Activated T-helper 1 cell treated with anti-CD3 and anti-CD28 coated beads, Interleukin-2, amount 50 U/mL, for 16 hours (primary cell): ENCODE measurements at places on chromosomes 11 and 22.

DNA sequence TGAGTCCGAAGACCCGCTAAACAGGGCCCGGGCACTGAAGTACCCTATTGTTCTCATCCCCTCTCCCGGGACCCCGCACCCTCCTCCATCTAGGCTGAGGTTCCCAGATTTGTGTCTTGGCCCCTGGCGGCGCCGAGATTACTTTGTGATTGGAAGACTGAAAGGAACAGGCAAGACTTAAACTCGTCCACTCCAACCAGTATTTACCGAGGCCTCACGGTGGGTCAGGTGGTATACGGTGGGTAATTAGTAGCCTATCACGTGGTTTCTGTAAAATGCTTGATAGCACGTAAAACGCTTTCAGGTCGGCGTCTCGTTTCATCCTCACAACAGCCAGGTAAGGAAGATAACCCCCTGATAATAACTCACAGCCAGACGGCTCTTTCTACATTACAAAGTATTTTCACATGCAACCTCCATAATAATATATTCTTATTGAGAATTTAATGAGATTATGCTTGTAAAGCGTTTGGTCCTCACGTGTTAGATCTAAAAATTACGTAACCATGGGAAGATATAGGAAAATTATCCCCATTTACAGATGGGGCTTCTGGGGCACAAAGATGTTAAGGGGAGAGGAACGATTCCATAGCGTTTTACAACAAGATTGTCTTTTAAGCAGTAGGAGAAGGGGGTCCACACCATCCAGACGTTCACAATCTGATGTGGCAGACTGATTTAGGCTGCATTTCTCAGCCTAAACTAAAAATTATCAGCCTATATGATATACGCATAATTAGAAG is 642 bp upstream of the PIK3C2A start:
- DNase-seq, result no peak

DNA sequence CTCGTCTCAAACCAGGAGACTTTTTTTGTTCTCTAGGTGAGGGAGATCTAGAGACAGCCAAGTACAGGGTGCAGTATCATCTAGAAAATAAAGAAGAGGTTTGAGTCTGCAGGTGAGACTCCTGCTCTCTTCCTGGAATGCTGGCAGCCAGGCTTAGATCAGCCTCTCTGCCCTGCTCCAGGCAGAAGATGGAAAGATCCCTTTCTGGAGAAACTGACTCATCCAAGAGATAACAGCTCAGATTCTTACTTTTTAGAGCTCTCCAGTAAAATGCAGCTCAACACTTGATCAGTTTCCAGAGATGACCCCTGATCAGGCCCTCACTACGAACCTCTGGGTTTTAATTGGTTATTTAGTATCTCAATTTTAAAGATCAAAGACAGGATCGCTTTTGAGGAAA is 44.6 kb upstream of the EHF start:
- no peak for DNase-seq

- DNase-seq, result no peak
Measured at GRCh38 chr11:117016246-117016645, 82.0 kb downstream of the SIK3 start.

- no peak for DNase-seq
Measured at GRCh38 chr11:76762867-76763572, 20.1 kb upstream of the TSKU start.

DNA sequence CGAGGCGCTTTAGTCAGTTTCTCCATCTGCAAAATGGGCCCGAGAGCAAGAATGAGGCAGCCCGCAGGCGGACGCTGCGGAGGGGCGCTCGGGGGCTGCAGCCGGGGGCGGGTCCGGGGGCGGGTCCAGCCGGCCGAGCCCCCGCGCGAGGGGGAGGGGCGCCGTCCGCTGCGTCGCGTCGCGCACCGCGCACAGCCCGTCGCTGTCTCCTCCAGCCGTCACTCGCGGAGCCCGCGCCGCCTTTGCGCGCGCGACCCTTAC is 282 bp downstream of the PC start:
- DNase-seq, result no peak

GRCh38 chr11:41377709-41378394 is 81.6 kb downstream of the LRRC4C start:
- DNase-seq, result no peak

DNA sequence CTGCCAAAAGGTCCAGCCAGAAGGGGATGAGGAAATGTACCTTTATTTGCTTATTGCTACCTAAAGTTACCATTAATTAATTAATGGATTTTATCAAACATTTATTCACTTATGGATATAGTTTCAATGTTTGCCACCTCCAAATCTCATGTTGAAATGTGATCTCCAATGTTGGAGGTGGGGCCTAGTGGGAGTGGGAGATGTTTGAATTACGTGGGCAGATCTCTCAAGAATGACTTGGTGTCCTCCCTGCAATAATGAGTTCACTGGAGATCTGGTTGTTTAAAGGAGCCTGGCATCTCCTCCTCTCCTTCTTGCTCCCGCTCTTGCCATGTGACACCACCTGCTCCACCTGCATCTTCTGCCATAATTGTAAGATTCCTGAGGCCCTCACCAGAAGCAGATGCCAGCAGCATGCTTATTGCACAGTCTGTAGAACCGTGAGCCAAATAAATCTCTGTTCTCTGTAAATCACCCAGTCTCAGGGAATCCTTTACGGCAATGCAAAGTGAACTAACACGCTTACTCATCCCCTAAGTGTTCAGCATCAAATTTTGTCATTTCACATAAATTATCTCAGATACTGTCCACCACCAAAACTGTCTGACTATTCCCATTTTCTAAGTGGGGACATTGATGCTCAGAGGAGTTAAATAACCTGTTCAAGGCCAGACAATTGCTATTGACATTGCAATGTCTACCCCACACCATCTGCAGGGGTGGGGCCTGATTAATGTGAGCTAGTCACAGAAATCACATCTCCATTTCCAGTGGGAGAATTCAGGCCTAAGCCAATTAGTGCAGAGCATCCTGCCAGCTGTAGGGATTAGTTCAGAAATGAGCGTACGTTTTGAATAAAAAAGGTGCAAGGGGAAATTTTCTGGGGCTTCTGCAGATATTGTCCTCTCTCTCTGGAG is 51.6 kb upstream of the SYN3 start:
- DNase-seq, result no peak

DNA sequence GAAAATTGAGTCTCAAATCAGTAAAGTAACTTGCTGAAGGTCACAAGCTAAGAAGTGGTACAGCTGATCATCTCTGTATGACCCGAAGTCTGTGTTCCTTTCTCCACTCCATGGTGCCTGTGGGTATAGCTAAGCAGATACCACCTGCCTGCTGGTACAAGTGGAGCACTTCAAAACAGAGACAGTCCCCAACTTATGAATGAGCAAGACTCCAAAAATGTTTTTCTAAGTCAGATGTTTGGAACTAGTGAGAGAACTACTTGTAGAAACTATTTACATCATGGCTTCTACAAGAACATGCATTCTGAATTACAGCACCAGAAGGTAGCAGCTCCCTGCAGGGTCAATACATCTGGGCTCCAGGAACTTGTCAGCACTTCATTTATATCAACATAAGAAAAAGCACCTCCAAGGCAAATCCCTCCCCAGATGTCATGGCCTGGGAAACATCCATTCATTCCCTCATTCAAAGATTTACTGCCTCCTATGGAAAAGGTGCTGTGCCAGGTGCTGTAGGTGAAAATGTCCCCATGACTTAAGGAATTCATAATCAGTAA is 94.7 kb downstream of the SERGEF start:
- DNase-seq, result no peak

- no peak for DNase-seq
Measured at GRCh38 chr11:132177106-132177505, 806.7 kb downstream of the NTM start.

- no peak for DNase-seq
Measured at GRCh38 chr11:102664001-102664752, 39.0 kb upstream of the MMP20 start.

- DNase-seq, result no peak
Measured at GRCh38 chr22:42604403-42604802, 10.3 kb downstream of the POLDIP3 start.

DNA sequence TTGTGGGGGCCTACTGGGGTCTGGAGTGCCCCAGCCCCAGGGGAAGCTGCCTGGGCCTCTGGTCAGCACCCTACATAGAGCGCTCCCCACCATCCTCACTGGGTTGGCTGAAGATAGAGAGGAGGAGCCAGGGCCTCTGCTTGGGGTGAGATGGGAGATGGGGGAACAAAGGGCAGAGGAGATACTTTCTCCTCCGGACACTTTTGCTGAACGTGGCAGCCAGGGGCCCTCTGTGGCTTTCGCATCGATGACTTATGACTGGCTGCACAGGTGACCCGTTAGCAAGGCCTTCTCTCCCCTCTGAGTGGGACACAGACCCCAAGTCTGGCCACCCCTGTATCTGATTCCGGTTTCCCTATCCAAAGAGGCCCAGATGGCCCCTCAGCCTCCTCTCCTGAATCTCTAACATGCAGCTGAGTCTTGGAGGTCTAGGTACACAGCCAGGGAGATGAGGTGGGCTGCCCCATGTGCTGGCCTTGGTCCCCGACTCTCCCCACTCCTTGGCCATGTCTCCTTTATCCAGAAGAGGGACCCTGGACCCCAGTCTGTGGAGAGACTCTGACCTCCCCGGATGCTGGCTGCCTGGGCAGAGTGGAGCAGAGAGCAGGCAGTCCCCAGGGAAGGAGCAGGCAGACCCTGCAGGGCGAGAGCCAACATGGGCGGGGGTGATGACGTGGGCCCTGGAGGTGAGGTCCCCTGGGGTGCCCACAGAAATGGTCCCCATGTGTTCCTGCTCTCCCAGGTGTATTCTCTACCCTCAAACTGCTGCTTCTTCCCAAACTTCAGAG is 59.3 kb upstream of the NECTIN1 start:
- DNase-seq, result no peak

DNA sequence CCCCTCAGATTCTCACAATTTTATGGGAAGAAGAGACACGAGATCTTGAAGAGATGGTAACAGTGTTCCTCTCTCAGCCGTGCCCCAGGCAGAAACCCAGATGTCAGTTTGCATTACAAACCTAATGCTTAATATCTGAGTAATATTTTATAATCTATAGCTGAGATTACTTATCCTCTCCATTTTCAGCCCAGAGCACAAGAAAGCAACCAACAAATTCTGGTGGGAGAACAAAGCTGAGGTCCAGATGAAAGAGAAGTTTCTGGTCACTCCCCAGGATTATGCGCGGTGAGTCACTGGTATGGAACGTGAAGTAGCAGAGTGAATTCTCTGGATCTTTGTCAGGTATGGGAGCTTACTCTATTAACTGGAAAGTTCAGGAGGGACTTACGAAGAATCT is 884 bp downstream of the CENATAC start:
- no peak for DNase-seq

DNA sequence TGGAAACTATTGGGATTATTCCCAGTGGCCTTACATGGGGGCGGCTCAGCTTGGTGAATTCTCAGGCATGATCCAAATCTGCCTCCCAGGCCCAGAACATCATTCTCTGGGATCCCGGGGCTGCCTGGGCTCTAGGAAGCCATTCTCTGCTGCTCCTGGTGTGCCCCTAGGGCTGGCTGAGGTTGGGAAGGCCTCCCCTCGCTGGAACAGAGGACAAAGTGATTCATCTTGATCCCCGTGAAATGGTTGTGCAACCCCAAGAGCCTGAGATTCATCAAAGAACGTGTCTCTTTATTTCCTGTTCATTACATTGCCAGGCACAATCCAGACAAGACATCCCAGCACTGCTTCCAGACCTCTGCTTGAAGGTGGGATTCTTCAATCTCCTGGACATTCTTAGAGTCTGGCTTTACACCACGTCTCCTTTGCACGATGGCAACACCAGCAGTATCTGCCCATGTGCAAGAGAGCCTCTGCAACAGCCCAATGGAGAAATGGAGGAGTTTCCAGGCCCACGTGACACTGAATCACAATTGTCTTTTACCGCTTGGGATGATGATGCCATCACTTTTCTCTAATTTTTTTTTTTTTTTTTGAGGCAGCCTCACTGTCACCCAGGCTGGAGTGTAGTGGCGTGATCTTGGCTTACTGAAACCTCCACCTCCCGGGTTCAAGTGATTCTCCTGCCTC is 52.3 kb downstream of the TST start:
- no peak for DNase-seq

- no peak for DNase-seq
Measured at GRCh38 chr11:70597006-70597555, 198.8 kb downstream of the CTTN start.

GRCh38 chr11:9708544-9708943 is 44.7 kb downstream of the SWAP70 start:
- DNase-seq, result no peak

GRCh38 chr11:72541257-72541974 is 107.1 kb upstream of the CLPB start:
- no peak for DNase-seq

GRCh38 chr22:24430431-24431308 is 3.3 kb downstream of the ADORA2A start:
- no peak for DNase-seq
